Mammary epithelial cell (primary cell): ENCODE measurements at places on chromosomes 11 and 22.

DNA sequence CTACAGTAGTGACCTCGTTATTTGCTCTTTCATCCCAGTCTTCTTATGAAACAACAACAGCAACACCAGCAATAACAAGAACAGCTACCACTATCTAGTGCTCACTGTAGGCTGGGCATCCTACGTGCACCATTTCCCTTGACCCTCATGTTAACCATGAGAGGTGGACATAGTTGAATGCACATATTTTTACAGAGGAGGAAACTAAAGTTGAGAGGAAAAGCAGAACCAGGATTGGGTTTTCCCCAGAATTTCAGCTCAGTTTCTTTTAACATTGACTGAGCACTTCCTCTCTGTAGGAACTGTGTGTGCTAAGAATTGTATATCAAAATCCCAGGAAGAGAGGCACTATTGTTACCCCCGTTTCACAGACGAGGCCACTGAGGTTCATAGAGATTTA lies 39.4 kb upstream of the TSPAN18 start:
- no peak for DNase-seq

DNA sequence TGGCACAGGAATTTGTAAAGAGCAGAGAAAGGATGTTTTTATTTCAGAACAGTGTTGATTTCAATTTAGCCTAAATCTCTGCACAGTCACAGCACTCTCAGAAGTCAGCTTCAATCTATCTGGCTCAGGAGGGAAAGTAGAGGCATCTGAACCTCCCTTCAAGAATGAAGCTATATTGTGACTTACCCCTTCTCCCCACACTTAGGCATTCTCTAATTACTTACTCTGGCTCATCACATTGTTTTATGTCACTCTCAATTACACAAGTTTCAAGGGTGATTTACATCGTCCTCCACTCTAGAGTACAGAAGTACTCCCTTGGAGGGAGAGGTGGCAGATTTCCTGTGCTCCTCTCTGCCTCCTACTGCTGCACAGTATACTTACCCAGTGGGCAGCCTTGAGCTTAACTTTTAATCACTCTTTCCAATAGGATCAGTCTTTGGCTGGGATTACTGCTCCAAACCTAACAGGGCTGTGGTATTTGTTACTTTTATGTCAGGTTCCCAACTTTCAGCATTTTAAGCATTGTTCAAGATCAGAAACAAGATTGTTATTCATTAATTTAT lies 211.4 kb downstream of the AASDHPPT start:
- DNase-seq: no peak

DNA sequence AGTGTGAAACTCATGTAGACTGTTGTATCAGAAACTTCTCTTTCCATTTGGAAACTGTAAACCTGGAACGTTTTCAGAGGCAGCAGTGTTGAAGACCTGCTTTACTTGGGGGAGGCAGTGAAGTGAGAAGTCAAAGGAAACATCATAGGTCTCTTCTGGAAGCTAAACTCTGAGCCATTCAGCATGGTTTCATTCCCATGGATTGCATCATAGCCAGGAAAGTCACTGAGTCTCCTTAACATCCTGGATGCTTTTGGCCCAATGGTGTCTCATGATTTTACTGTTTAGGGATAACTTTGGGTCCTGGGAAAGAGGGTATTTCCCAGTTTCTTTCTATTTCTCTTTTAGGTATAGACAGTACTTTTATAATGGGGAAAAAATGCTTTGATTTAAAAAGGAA lies 153.2 kb upstream of the E2F8 start:
- no peak for DNase-seq

DNA sequence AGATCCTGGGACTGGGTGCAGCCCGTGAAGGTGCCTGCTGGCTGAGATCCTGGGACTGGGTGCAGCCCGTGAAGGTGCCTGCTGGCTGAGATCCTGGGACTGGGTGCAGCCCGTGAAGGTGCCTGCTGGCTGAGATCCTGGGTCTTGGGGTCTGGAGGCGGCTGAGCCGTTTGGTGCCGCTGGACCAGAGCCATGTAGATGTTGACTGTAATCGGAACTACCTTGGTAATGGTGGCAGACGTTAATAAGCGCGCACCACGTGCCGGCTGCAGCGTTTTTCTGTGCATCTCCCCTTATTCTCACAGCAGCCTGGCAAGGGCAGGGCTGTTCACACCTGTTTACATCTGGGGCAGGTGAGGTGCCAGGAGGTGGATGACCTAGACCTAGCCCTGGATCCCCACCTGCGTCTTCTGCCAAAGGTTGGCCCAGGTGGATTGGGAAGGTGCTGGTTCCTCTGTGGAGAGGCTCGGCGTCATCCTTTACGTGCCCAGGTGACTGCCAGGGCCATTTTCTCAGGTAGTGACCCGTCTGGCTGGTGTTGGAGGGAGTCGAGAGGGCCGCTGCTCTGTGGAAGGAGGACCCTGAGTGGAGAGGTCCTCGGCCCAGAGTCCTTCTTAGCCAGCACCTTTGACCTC lies 382.5 kb downstream of the TBC1D22A start:
- DNase-seq: no peak

DNA sequence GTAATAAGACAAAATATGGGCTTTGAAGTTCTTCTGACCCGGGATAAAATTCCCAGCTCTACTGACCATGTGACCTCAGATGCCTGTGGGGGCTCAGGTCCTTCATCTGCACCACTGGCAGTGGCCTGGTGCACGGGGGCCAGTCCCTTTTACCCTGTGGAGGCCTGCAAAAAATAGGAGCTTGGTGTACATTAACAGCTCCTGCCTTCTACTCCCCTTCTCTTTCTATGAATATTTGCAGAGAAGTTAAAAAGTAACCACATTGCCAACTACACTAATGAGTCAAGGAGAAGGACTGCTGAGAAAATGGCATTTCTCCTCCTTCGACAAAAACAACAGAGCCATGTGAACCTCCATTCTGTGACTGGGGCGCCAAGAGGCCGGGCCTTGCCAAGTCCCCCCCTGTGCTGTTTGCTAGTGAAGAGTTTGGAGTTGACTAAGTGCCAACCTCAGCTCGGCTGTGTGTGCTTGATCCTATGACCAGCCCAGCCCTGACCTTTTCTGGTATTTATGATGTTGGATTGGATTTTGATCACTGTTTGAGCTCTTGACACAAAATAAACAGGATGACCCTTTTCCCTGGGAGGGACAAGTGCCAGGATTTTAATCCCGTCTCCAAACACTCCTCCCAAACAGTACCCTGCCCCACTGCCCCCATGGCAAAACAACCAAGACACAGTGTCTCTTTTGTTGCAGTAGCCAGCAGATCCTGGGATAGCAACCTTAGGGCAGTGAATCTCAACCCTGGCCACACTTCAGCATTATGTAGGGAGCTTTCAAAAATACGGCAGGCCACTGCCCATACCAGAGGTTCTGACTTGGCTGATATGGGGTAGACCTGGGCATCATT lies 380.1 kb downstream of the LARGE1 start:
- no peak for DNase-seq

GRCh38 chr11:66362481-66363147 lies 8.9 kb downstream of the SLC29A2 start:
- no peak for DNase-seq

- DNase-seq: peak; percentile 100
Observed at GRCh38 chr11:123062158-123062891, 389 bp upstream of the HSPA8 start.

- DNase-seq: no peak
Observed at GRCh38 chr11:101439488-101439887, 144.3 kb downstream of the TRPC6 start.

- DNase-seq: no peak
Observed at GRCh38 chr11:32069361-32070058, 21.4 kb upstream of the RCN1 start.

DNA sequence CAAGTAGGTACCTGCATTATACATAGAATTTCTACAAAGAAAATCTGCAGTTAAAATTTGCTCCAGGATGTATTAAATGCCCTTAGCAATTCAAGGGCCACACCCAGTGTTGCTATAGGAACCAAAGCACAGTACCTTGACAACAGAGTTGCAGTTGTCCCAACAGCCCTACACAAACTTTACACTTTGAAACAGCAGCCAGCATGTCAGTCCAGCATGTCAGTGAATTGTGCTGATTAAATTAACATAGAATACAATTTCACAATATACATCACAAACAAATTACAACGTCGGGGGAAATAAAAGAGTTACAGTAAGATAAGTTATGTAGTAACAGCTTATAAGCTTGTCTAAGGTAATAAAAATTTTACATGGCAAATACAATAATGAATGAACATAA lies 389.2 kb downstream of the SOX6 start:
- peak; percentile 84 for DNase-seq

- DNase-seq: no peak
Observed at GRCh38 chr22:32717337-32718240, 83.9 kb upstream of the TIMP3 start.

- DNase-seq: no peak
Observed at GRCh38 chr11:10265936-10266335, 28.1 kb downstream of the SBF2 start.

DNA sequence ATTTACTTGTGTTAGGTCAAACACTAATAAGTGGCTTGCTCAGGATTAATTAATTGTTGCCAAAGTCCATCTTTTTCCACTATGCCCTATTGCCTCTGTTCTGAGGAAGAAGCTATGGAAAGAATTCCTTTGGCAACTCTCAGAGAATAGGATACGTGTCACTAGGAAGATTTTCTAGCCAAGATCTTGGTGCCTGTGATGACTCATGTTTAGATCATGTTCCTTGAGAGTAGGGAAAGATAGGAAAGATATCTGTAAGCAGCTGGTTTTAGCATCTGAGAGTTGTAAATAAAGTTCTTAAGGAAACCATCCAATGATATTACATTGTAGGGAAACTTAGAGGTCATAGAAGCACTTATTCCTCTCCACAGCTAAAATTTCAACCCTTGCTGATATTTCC lies 15.7 kb downstream of the SLN start:
- peak; percentile 79 for DNase-seq

DNA sequence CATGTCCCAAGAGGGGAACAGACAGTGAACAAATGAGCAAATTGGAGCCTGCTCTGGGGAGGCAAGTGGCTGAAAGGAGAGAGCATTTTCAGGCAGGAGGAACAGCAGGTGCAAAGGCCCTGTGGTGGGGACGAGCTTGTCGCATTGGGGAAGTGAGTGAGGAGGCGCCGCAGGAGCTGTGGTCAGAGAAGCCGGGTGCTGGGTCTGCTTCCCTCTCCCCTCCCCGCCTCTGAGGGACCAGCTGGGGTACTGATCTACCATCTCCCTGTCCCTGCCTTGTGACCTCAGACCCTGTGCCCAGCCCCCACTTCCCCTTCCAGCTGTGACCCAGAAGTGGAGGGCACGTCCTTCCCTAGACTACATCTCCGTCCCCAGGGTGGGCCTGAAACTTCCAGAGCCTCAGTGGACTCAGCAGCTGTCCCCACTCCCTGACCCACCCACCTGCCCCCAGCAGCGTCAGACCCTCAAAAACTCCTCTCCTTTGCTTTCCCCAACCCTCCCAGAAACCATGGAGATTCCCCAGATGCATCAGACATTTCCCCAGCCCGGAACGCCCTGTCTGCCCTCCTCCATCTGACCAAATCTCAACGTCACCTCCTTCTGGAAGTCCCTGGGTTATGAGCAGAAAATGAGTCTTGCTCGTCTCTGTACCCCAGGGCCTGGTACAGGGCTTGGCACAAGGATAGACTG lies 19.7 kb upstream of the PDGFB start:
- DNase-seq: no peak

- no peak for DNase-seq
Observed at GRCh38 chr11:66663741-66664296, 13.9 kb downstream of the RBM4B start.

GRCh38 chr22:27952779-27953178 lies 33.7 kb upstream of the PITPNB start:
- DNase-seq: no peak
